Fibroblast of skin of left biceps (primary cell): ENCODE measurements at places on chromosomes 12 and 14.

- no peak for DNase-seq
Observed at GRCh38 chr14:103556946-103557758, 5.3 kb downstream of the BAG5 start.

- DNase-seq = no peak
Observed at GRCh38 chr14:73619524-73619923, 7.2 kb downstream of the ACOT6 start.

- no peak for DNase-seq
Observed at GRCh38 chr12:116582610-116583009, 23.4 kb downstream of the MAP1LC3B2 start.

- no peak for DNase-seq
Observed at GRCh38 chr12:112116232-112117060, 7.9 kb upstream of the NAA25 start.

DNA sequence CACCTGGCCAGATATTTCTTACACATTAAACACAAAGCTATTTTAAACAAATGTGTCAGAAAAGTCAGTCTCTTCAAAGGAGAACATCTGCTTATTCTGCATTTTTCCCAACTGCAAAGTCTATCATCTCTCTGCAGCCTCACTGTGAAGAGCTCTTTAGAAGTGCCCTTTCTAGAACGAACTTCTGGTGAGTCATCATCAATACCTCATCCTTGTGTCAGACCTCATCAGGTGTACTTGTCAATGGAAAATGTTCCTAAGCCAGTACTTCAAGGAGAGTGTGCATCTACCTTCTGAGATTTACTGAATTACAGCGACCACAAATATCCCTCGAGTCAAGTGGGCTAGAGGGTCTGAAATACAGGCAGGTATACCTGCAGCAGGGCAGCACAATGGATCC lies 457.3 kb downstream of the LRIG3 start:
- no peak for DNase-seq

GRCh38 chr14:81837304-81837703 lies 303.7 kb upstream of the SEL1L start:
- no peak for DNase-seq

GRCh38 chr14:38944691-38945090 lies 158.3 kb downstream of the SEC23A start:
- no peak for DNase-seq

DNA sequence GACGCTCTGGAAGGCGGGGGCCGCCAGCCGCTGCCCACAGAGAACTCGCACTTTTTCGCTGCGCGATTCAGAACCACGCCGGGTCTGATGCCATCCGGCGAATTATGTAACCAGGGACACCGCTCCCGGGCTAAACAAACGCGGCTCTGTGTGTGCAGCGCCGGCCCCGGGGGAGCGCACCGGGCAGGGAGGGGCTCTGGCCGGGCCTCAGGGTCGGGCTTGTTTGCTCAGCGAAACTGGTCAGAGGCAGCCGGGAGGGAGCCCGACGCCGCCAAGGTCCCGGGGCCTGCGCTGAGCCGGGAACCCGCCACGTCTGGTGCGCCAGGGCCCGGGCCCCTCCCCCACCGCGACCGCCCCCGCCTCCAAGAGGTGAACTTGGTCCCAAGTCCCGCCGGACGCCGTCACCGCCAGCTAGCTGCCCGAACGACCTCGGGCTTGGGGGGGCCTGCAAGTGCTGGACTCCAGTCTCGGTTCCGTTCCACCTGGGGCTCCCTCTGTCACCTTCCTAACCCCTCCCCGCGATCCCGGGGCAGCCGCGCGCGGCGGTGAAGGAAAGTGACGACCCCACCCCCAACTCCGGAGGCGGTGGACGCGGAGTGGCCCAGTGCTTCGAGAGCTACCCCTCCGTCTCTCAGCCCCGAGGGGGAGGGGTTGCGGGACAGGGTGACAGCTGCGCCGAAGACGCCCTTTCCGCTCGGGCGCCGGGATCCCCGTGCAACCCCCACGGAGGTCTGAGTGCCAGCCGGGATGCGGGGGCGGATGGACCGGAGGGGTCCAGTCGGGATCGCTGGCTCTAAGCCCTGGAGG lies 848 bp downstream of the CTDSP2 start:
- DNase-seq = no peak

DNA sequence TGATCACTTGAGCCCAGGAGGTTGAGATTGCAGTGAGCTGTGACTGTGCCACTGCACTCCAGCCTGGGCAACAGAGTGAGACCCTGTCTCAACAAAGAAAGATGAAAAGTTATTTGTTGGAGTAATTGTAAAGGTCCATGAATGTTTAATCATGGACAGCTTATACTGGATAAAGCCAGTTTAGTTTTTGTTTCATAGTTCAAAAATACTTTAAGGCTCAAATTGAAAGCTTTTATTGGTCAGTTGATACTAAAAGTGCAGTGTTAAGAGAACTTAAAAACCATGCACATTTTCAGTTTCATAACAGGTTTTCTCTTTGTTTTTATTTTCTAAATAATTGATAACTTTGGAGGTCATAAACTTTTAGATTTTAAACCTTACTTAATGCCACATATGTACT lies 108.4 kb downstream of the MON2 start:
- no peak for DNase-seq
